ENCODE measurements at places on chromosomes 13 and 19.

GRCh38 chr19:36183245-36183628, 31.0 kb upstream of the COX7A1 start:
- no peak for DNase-seq

DNA sequence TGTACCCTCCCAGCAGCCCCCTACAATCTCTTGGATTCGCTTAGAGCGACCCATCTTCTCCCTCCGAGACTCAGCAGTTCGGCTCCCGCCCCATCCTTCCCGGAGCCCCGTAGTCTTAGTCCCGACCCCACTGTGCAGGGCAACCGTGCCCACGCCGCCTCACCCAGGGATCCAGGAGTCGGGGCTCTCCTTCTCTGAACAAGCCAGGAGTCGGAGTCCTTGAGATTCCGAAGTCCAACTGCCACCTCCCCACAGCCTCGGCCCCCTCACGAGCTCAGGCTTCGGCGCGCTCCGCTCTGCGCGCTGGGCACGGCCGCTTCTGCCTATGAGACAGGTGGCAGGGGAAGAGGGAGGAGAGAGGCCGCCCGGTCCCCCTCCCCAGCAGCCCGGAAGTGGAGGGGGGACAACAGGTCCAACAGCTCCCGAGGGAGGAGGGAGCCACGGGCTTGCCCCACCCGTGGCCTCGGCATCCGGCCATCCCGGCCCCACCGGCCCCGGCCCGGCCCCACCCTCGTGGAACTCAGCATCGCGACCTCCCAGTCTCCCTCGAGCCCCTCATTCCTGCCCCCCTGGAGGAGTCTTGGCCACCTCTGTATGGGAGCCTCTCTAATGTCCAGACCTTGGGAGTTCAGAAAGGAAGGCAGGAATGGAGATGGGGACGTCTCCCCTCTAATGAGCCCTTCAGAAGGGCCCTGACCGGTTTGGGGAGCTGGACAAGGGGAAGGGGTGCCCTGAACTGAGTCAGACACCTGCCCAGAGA, at the start of gene PHLDB3:
TSS of gene PHLDB3 (minus strand) at position 321 of the 760 bp plus-strand sequence. CDS start 628 bp downstream, outside the sequence.
- DNase-seq = peak; percentile 61

GRCh38 chr13:44543369-44543768, 32.8 kb downstream of the TSC22D1 start:
- no peak for DNase-seq

DNA sequence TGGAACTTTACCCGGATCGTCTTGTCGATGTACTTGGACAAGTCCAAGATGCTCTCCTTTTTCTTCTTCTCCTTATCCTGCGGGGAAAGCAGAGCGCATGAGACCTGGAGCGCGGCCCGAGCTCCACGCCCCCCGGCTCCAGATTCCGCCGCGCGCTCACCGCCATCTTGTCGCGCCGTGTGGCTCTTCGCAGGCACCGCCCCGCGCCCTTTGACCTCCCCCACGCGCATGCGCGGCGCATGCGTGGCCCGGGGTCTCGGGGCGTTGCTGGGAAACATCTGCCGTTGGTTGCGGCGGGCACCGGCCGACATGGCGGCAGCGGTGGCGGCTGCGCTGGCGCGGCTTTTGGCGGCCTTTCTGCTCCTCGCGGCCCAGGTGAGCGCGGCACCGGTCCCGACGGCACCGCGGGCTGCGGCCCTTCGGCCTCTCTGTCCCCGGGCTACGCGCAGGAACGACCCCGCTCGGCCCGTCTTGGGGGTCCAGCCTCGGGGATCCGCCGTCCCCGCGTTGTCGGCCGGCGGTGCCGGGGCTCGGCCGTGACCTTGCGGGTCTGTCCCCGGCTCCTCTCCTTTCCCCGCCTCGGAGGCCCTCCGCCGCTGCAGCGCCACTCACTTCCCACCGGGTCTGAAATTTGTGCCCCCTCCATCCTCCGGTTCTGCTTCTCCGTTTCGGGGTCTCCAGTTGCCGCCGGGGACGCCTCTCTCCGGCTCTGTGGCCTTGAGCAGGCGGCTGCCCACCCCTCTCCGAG, at the start of the genes LSM7 and SPPL2B:
TSS of gene LSM7 (minus strand) at position 186 of the 748 bp plus-strand sequence. CDS start at position 166, 20 bp downstream.
TSS of gene SPPL2B (plus strand) at position 284 of the 748 bp plus-strand sequence. CDS start at position 310, 26 bp downstream.
- DNase-seq = peak; percentile 96

DNA sequence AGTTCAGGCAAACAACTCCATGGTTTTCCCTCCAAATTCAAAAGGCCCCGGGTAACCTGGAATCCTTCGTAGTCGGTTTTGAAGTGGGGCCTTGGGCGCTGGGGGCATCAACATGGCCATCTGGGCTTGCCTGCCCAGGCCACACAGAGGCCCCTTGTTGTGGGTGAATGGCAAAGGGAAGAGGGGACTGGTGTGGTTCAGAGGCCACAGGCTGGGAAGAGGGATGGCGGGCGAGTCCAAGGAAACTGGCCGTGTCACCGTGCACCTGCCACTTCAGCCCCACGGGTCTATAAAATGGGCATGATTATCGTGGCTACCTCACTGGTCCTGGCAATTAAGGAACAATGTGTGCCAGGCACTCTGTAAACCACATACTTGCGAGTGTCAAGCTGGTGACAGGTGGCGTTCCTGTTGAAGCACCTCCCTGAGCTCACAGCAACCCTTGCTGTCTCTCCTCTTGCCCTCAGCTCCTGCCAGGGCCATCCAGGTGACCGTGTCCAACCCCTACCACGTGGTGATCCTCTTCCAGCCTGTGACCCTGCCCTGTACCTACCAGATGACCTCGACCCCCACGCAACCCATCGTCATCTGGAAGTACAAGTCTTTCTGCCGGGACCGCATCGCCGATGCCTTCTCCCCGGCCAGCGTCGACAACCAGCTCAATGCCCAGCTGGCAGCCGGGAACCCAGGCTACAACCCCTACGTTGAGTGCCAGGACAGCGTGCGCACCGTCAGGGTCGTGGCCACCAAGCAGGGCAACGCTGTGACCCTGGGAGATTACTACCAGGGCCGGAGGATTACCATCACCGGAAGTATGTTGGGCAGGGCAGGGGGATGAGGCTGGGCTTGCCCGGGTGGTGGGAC, 1.3 kb downstream of the LSR start:
- peak; percentile 5 for DNase-seq

DNA sequence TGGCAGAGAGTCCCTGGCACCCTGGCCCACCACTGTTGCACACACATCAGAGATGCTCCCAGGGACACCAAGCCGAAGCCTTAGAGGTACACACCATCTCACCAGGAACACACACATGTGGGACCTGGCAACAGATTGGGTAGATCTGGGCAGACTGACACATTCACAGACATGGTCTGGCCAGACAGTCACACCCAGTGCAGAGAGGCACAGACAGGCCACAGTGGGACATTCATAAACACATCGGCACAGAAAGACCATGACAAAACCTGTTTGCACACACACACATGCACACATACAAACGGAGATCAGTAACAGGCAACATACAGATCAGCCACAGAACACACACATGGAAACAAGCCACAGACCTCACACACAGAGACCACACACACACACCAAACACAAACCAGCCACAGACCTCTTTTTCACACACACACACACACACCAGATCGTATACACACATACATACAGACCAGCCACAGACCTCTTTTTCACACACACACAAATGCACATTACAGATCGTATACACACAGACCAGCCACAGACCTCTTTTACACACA, 6.3 kb upstream of the JUNB start:
- peak; percentile 35 for DNase-seq

All from stimulated activated naive CD8-positive, alpha-beta T cell treated with anti-CD3 and anti-CD28 coated beads, Interleukin-15, Interleukin-2, amounts not matched to agents 100 U/mL and 50 U/mL, for 24 hours (primary cell).